ENCODE measurements at places on chromosomes 11 and 22.

- no peak for DNase-seq
These were observed 87.4 kb upstream of the SHISAL1 start for GRCh38 chr22:44399906-44400762.

DNA sequence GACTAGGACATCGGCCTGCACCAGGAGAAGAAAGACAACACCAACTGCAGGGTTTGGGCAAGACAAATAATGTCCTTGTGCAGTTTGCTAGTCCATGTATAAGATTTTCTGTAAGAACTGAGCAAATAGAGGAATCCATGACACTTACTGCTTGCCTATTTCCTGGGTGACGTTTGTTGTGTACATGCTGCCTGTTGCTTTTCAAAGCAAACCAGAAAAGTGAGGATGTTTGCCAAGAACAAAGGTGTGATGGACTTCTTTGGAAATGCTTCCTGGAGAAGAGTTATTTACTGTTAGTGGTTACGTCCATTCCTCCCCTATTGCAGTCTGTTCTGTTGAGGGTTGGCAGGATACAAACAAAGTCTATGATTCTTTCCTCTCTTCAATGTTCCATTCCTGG is 126.5 kb downstream of the CASP12 start:
- DNase-seq = no peak

DNA sequence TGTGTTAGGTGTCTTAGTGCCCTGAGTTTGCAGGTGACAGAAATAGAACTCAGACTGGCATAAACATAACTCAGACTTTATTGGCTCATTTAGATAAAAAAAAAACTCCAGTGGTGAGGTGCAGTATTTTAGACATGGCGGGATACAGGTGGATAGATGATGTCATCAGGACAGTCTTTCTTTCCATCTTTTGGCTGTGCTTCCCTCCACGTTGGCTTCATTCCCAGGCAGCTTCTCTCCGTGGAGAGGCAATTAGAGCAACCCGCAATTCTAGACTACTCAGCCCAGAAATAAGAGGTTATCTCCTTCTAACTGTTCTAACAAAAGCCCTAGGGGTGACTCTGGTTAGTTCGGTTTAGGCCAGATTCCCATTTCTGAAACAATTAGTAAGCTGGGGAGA is 40.5 kb downstream of the NCAM1 start:
- DNase-seq = no peak

GRCh38 chr11:65225279-65226102 is 36.3 kb upstream of the POLA2 start:
- DNase-seq = peak; percentile 25

DNA sequence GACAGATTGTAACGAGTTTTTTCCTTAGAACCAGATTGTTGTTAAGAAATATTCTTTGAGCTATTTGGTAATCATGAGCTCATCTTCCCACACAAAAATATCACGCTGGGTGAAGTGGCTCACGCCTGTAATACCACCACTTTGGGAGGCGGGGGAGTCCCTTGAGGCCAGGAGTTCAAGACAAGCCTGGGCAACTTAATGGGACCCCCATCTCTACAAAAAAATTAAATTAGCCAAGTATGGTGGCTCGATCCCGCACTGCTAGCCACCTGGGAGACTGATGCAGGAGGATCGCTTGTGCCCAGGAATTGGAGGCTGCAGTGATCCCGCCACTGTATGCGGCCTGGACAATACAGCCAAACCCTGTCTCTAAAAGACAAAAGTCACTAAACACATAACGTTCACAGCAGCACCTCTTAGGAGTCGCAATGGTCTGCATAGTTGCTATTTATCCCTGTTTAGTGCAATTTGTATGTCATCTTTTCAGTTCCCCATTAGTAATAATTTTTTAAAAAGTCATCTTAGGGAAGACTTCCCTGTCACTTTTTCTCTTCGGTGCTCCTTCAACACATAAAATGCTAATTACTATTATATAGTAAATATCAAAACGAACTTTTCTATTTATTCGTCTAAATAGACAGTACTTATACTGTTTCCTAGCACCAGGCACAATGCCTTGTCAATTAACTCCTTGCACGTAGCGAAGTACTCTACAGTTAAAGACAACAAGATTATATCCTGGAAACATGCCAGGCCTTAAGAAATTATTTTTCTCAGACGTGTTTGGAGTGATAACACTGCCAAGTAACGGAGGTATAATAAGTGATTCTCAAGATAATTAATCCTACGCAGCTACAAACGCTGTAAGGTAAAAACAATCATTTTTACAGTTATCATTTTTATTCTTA is 1.1 kb downstream of the ST13 start:
- no peak for DNase-seq

DNA sequence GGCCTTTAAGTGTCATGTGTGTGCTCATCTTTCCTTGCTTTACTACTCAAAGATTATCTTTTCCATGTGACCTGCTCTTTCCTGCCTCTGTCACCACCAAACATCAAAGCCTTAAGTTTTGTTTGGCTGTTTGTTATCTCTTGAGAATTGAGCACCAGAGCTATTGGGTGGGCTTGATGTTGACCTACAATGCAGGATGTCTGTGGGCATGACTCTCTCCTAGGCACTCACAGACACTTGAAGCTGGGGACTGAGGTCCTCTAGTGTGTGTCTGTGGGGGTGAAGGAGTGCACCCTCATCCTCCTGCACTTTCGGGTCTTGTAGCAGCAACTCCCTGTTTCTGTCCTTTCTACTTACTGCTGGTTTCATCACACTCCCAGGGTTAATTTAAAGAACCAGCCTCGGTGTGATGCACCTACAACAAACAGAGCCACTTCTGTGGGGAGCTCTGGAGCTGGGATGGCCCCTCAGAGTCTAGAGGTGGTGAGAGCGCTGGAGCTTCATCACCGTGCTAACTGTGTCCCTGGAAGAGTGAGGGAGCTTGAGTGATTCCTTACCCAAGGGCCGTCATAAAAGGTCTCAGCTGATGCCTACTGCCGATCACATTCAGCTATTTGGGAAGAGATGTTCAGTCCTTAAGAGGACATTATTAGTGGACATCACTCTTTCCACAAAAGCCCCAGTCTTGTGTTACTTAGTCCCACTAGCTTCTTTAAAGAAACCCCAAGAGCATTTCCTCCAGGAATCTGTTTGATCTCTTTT is 56.3 kb downstream of the LRRC74B start:
- no peak for DNase-seq

- no peak for DNase-seq
These were observed 222.0 kb downstream of the DBX1 start for GRCh38 chr11:19938169-19938856.

DNA sequence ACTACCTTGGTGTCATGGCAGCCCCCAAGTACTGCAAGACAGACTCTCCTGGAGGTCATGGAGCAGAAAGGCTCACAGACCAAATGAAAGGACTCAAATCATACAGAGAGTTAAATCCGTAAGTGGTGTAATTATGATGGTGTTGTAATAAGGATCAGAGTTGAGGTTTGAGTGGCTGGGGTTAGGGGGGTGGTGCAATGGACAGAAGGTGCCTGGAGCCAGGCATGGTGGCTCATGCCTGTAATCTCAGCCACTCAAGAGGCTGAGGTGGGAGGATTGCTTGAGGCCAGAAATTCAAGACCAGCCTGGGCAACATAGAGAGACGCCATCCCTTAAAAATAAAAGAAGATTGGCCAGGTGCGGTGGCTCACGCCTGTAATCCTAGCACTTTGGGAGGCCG is 18.7 kb downstream of the ART5 start:
- DNase-seq = no peak

DNA sequence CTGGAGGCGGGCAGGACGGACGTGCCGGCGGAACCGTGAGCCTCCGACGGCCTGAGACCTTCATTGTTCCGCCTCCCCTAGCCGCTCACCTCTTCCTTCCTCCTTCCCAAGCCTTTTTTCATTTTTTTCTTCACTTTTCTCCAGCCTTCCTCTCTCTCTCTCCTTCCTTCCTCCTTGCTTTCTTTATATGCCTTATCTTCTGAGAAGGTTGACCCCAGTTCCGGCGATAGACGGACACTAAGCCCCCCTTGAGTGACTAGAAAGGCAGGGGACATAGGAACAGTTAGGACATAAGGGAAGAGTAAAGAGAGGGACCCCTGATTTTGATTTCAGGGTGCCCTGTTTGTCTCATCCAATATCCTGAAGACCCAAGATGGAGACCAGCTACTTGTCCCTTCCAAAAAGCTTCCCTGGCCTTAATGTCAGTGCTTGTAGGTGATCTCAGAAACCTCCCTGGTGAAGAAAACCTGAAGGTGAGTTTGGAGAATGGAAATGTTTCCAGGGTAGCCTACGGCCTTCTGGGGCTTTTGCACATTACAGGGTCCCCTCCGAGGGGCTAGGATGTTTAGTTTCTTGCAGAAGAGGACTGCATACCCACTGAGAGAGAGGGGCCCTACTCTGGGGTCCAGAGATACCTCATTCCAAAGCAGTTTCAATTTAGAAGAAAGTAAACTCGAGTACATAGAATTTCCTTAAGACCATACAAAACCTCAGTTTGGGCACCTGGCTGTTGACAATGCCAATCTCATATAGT is 3.5 kb downstream of the ADM start:
- DNase-seq = no peak

- DNase-seq = no peak
These were observed 87.3 kb downstream of the CCDC73 start for GRCh38 chr11:32706985-32707741.

- DNase-seq = no peak
These were observed 314 bp downstream of the RIC8A start for GRCh38 chr11:207863-208180.

DNA sequence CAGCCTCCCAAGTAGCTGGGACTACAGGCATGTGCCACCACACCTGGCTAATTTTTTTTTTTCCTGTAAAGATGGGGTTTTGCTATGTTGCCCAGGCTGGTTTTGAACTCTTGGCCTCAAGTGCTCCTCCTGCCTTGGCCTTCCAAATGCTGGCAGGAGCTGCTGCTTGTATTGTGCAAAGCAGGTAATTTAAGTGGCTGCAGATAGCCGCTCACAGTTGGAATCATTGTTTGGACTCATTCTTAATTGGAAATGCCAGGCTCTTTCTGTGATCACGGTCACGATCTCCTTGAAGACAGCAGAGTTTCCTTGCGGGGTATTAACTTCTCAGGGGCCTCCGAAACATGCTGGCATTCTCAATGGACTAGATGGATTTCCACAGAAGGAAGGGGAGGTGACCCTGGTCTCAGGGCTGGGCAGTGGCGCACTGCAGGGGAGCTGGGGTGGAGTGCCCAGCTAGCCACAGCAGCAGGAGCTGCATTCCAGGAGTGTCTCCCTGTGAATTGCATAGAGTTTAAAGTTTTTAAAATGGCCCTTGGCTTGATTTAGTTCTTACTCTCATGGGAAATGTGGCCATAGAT is 136.1 kb downstream of the MORC2 start:
- DNase-seq = no peak

GRCh38 chr11:69870766-69871165 is 51.5 kb upstream of the FGF3 start:
- no peak for DNase-seq

DNA sequence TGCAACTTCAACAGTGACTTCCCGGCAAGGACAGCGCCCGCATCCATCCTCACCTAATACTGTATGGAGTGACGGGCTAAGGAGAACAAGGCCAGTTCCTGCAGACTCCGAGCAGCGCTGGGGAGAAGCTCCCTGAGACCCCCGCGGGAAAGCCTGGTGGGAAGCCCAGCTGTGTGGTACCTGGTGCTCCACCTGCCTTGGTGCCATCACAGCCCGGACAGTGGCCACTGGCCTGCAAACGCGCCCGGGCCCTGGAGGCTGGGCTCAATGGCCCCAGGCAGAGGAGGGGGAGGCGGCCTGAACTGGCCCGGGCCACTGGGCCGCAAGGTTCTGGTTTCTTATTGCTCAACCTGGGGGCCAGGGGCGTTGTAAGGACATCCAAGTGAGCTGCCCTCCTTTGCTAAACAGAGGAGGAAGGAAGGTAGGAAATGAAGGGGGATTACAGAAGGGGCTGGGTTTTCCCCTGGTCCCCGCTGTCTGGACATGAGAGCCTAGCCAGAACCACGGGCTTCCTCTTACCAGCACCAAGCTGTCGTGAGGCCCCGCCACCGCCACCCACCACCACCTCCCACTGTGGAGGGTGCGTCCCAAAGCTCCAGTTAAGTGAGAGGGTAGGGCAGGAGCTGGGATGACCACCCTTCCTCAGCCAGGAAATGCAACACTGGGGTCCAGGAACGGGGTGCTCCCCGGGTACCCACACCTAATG is 8.5 kb upstream of the CDC42BPG start:
- no peak for DNase-seq

- DNase-seq = no peak
These were observed 1.4 kb upstream of the STIM1 start for GRCh38 chr11:3853899-3854659.

DNA sequence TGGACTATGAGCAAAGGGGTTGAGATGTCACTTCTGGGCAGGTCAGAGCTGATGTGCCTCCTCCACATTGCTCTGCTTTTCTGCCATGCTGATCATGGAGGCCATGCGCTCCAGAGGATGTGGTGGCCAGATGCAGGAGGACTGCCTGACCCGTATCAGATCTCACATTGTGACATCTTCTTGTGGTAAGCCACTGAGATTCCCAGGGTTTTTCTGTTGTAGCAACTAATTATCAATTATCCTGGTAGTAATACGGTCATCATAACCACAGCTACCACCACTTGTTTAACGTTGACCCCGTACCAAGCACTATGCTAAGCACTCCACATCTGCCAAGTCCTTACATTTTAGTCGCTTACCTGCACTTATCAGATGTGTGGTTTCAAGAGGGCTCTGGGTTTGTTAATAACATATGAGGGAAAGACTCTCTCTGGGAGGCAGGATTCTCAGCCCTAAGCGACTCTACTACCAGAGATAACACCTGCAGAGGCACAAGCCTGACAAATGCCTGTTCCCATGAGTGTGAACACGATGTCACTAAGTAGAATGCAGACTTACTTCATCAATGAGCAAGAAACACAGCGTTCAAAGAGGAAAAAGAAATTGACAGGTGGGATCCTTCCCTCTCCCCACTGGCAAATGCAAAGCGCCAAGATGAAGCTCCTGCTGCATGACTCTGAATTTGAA is 63.6 kb upstream of the TIMP3 start:
- DNase-seq = peak; percentile 70

- no peak for DNase-seq
These were observed 15.8 kb upstream of the ELFN2 start for GRCh38 chr22:37443086-37443485.

GRCh38 chr11:115682101-115682500 is 177.9 kb upstream of the CADM1 start:
- DNase-seq = no peak

- peak; percentile 91 for DNase-seq
These were observed 40.6 kb downstream of the WEE1 start for GRCh38 chr11:9613830-9614762.

DNA sequence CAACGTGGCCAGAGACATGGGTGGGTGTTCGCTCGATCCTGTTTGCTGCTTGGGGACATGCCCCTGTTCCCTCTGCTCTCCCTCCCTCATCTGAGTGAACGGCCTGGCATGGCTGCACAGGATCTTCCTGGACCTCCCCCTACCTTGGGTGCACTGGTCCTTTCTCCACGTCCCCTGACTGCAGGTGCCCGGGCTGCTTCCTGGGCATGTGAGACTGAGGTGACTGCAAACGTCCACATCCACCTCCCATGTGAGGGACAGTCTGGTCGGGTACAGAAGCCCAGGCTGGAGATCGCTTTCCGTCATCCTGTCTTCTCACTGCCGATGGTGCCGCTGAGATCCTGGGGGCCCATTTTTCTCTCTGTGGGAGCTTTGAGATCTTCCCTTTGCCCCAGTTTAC is 11.8 kb downstream of the SULT4A1 start:
- no peak for DNase-seq
